Activated CD8-positive, alpha-beta memory T cell treated with anti-CD3 and anti-CD28 coated beads for 24 hours (primary cell): ENCODE measurements at places on chromosomes 3 and 15.

- no peak for DNase-seq
Measured at GRCh38 chr15:96230526-96231181, 99.8 kb upstream of the NR2F2 start.

DNA sequence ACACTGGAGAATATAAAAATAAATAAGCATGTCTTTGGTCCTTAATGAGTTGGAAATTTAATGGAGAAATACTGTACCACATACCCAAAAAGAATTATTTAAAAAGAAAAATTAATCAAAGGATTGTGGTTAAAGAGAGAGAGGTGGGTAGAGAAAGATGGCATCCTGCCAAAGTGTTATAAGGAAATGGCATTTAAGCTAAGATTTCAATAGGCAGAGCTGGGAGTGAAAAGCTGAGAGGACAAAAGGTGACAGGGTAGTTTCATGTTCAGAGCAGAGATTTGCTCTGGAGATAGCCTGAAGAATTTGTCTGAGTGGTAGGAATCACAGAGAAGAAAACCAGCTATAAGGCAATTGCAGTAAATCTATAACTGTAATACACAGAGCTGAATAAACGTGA is 181.0 kb downstream of the SI start:
- no peak for DNase-seq

GRCh38 chr3:124498891-124499290 is 231.4 kb upstream of the UMPS start:
- DNase-seq, result no peak

DNA sequence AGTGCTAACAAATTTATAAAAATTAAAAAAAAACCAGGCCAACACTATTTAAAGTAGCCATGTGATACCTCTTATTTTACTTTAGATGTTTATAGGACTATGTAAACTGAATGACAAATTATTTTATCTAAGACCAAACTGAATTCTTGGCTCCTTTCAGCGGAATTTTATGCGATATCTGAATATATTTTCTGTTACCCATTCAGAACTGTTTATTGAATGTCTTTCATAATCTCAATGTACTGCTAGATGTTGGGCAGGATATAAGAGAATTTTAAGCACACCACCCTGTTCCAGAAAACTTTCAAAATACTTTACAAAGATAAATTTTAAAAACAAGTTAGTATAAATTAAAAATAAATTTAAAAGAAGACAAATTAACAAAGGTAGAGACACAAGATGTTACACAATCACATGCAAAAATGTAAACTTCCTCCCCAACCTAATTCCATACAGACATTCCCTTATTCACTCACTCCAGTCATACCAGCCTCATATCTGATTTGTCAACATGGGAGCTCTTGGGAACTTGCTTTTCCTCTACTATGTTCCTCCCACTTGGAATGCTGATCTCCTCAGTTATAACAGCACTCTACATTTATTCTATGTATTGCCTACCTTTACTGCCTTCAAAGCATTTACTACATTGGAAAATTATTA is 154.6 kb upstream of the MBNL1 start:
- DNase-seq, result no peak

DNA sequence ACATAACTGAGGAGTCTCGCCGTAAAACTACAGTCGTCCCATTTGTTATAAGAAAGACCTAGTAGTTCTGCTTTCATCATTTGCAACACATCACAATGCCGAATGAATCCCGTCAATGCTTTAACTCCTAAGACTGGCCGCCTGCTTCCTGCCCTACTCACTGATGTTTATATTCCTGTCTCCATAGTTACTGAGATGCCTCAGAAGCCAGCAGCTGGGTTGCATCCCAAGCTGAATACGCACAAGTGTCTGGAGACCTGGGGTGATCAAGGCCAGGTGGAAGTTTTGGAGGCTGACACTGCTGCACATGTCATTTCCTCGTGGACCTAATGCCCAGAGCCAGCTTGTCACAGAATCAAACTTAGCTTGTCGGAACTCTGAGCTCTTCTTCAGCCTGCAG is 95.2 kb upstream of the UBE2E1 start:
- DNase-seq, result no peak

DNA sequence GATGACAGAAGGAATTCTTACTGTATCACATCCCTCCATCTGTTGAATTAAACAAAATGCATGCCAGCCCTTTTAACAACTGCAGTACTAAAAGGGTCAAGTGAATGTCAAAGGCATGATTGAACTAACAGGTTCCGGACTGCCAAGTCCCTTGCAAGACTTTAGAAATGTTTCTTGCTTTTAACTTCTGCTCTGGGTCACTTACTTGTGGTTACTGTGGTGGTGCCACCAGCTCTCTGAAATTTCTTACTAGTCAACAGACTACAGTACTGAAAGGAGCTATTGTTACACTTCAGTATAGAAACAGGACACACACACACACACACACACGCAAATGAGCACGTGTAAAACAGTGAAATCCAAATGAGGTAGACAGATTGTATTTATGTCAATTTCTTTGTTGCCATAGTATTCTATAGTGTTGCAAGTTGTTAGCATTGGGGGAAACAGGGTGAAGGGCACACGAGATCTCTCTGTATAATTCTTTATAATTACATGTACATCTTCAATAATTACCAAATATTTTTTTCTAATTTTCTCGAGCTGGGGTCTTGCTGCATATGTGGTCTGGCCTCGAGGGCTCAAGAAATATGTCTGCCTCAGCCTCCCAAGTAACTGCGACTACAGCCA is 79.9 kb upstream of the SLC25A26 start:
- no peak for DNase-seq

DNA sequence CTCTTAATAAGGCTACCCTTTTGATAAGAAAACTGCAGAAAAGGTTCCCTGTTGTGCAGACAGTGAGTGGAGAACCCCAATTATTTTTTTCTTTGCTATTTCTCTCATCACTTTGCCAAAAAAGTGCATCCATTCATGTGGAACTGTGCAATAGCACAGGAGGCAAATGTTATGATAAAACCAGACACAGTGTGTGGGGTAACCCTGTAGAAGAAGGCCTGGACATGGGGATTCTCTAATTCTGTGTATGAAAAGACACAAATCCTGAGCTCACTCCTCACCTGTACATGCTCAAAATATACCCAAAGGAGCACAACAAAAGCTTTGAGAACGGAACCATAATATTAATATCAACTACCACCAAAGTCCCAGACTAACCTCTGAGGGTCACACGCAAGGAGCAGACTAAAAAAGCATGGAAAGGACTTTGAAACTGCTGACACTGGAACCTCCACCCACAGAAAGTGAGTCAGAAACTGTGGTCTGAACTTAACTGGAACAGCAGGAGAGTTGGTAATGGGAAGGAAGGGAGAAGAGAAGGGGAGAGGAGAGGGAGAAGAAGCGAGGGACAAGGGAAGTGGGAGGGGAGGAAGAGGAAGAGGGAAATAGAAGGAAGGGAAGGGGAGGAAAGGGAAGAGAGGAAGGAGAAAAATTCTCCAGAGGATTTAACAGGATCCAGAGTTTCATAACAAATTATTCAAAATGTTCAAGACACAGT is 299.9 kb downstream of the TBC1D5 start:
- DNase-seq, result no peak

DNA sequence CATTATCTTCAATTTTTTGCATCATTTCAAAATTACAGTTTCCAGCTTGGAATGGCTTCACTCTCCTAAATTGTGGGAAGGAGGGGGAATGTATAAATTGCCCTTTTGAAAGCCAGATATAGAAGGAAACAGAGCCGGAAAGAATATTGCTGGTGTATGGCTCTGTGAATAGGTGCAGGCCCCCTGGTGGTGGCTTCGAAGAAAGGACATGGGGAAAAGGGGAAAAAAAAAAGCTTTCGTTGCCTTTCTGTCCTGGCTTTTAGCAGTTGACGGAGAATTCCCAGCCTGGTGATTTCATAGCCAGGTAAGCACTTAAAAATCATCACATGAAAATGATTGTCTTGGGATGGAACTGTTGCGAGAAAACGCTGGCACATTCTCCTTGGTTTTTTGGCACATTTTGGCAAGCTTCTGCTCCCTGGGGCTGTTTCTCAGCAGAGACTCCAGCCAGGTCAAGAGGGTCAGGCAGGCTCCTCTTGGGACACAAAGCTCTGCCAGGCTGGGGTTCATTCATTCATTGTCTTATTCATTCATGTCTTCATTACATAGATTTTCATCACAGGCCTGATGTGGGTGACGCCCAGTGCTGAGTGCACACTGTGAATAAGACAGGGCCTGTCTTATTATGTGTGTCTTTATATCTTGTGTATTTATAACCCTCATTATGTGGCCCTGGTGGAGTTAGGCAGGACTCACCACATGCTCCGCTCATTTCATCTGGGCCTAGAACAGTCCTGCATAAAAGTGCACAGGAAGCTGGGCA is 300.0 kb upstream of the TPM1 start:
- DNase-seq, result no peak

DNA sequence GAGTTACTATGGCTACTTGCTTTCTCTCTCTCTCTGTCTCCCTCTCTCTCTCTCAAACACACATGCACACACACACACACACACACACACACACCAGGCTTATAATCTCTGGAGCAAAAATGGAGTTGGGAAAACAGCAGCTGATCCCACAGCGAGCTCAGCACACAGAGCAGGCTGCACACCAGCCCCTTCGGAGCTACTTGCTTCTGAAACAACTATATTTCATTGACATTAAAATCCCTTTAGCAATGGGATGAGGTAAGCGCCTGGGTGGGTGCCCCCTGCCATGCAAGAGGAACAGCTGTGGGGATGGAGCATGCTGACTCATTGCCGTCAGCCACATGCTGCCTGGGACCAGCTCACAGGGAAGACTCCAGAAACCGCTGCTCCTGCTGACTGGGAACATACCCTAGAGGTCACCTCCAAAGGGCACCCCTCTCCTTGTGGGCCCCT is 45.7 kb downstream of the B3GNT5 start:
- DNase-seq, result peak; percentile 46

DNA sequence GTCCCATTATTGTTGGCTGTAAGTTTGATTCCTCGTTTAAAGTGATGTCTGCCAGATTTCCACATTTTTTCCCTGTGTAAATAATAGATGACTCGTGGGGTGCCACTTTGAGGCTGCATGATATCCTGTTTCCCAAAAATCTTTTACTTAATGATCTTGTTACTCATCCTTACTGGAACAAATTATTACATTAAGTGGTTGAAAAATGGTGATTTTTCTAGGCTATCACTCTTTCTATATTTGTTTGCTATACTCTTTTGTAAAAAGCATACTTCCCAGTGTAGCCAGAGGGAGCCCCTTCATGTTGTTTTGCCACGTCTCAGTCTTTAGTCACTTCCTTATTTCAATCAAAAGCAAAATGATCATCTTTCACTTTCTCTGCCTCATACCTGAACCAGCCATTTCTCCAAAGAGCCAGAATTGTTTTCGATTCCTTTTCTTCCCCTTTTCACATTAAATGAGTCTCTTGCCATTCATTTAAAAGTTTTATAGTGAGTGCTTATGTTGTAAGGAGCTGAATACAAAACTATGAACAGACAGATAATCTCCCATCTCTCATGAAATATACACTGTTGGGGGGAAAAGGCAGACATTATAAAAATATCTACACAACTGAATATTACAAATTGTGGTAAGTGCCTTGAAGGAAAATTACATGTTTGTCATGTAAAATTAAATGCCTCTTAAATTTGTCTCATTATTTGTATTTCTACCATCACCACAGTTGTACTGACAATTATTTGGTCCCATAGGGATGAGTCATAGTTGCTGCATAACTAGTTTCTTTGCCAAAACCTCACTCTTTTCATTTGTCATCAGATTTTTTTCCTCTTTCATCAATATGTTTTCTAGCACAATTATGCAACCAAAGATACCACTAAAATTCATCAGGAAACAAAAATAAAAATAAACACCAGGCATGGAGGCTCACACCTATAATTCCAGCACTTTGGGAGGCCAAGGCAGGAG is 41.5 kb downstream of the ADGRG7 start:
- DNase-seq, result no peak

DNA sequence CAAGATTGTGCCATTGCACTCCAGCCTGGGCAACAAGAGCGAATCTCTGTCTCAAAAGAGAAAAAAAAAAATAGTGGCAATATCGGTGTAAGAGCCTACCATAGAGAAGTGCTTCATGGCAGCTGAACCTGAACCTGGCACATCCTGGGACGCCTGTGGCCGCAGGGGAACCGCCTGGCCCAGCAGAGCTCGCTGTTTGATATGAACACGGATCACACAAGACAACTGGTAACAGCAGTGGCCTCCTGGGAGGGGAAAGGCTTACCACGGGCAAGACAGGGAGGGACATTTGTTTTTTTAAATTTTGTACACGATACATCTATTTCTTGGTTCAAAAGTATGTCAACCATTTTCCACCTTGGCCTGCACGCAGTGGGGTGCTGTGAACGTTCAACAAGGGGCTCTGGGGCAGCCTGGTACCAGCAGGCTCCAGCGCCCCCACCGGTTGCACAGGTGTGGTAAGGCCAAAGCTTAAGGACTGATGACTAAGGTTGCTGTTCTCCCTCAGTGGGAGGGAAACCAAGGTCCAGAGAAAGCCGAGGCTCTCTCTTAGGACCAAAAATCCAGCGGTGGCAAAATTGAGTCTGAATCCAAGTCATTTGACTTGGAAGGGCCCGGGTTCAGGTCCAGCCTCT is 21.7 kb upstream of the EPHB3 start:
- peak; percentile 24 for DNase-seq

DNA sequence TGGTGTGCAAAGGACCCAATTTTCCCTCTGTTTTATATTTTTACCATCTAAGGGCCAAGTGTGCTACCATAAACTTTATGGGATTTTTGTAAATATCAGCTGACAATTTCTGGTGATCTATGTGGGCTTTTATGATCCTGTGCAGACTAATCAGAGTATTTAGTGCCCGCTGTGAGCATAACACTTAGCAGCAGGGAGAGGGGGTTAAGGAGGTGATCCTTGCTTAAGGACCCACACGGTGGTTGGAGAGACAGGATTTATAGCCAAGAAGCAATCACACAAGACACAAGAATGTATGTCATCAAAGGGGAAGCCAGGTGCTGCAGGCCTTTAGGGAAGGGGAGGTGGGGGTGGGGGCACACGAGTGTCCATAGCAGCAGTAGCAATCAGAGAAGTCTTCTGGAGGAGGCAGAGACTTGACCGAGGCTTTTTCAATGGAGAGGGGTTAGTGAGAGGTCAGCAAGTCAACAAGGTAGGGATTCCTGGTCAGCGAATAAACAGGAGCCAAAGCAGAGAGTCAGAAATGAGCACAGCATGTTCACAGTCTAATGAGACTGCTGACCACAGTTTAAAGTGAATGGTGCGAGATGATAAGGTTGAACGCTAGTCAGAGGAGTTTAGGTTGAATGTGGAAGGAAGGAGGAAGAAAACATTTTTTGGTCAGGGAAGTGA is 4.5 kb upstream of the CACNA1D start:
- DNase-seq, result no peak

GRCh38 chr3:51845129-51845528 is 16.3 kb upstream of the IQCF2 start:
- DNase-seq, result no peak

- DNase-seq, result no peak
Measured at GRCh38 chr3:43031889-43032545, 52.9 kb downstream of the GASK1A start.

GRCh38 chr15:76994971-76995945 is at the start of gene PSTPIP1:
Gene PSTPIP1 (plus strand): TSS chr15:76995126. CDS start chr15:76995574, 448 bp downstream.
- DNase-seq, result peak; percentile 88

GRCh38 chr15:88699861-88700260 is 61.0 kb downstream of the ISG20 start:
- DNase-seq, result no peak
